ENCODE measurements at places on chromosomes 7 and 10. TPM values are rescaled to one million over a fixed set of nuclear protein-coding genes. Genes with fewer than 3 reads are reported as not detected.
A peak's percentile ranks its signal among the peaks of the same experiment; 100 is the strongest.

GRCh38 chr7:2838873-2839578 lies 5.1 kb downstream of the GNA12 start:
- DNase-seq, result no peak

- no peak for DNase-seq
These were observed 118.2 kb downstream of the CACNA2D1 start for GRCh38 chr7:82325416-82325815.

- DNase-seq, result no peak
These were observed 968 bp downstream of the NOLC1 start for GRCh38 chr10:102153093-102153620.

DNA sequence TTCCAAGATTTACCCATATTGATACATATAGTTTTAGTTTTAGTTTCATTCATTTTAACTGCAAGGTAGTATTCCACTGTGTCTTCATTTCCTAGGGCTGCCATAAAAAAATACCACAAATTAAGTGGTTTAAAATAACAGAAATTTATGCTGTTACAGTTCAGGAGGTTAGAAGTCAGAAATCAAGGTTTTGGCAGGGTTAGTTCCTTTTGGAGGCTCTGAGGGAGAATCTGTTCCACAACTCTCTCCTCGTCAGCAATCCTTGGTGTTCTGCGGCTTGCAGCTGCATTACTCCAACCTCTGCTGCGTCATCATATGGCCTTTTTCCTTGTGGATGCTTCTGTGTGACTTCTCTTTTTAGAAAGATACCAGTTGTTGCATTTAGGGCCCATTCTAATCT lies 176.2 kb downstream of the DNAJC1 start:
- no peak for DNase-seq

GRCh38 chr7:135747366-135747765 lies 1.2 kb downstream of the FAM180A start:
- DNase-seq, result no peak

DNA sequence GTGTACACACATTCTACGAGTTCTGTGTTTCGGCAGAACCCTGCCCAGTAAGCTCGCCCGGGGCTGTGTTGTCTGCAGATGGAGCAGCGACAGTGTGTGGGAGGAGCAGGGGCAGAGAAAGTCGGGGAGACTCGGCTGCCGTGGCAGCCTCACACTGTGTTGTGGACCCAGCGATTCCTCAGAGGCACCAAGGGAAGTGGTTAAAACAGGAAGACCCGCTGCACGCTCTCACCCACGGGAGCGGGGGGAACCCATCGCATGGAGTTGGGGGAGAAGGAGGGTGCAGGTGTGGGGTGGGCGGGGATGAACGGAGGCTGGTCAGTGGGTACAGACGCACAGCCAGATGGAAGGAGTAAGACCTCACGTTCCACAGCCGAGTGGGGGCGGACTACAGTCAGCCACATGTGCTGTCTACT lies 250.2 kb downstream of the ELFN1 start:
- no peak for DNase-seq

- peak; percentile 74 for DNase-seq
These were observed 404.1 kb upstream of the MKI67 start for GRCh38 chr10:128530301-128530700.

DNA sequence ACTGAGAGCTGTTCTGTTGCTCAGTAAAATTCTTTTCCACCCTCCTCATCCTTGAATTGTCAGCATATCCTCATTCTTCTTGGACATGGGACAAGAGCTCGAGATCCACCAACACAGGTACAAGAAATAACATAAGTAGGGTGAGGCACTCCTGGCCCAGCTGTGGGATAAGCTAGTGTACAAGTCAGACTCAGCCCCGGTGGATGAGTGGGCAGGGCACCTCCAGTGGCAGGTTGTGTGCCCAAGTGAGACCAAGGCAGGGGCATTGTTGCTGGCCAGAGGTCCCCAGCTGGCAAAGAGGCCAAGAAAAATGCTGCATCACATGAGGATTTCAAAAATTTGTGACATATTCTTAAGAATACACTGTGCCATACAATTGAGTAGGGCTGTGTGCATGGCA lies 402.0 kb upstream of the ZWINT start:
- DNase-seq, result no peak

DNA sequence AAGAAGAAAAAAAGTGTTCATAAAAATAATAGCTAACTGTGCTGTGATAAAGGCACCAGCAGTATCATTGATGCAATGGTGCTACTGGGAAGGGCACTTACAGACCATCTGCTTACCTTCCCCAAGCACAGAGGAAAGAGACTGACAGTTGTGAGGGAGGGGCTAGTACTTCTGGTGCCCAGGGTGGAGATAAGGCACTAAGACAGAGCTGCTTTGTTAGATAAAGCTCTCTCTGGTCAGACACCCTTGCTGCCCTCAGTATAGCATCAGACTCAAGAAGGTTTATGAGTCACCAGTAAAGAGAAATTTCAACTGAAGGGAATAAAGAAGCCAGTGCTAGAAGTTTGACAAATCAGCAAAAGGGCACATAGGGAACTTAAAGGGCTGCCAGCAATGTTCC lies 325.6 kb downstream of the HPSE2 start:
- no peak for DNase-seq

DNA sequence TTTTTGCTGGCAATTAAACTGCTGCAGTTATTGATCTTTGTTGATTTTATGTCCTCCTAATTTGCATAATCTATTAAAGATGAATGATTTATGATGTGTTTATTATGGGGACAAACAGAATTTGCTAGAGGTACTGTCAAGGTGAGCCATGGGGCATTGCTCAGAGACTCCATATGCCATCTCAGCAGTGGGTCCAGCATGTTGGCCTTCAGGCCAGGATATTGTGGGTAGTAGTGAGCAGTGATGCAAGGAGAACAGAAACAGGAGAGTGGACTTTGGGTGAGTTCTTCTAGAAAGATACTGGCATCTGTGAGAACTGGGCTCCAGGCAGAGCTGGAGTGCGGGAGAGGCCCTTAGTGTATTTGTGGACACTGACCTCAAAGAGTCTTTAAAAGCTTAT lies 65.9 kb downstream of the PAX2 start:
- no peak for DNase-seq

GRCh38 chr7:155181768-155182167 lies 111.6 kb downstream of the HTR5A start:
- DNase-seq, result no peak

GRCh38 chr10:35979116-35979515 lies 337.0 kb upstream of the FZD8 start:
- DNase-seq, result no peak

DNA sequence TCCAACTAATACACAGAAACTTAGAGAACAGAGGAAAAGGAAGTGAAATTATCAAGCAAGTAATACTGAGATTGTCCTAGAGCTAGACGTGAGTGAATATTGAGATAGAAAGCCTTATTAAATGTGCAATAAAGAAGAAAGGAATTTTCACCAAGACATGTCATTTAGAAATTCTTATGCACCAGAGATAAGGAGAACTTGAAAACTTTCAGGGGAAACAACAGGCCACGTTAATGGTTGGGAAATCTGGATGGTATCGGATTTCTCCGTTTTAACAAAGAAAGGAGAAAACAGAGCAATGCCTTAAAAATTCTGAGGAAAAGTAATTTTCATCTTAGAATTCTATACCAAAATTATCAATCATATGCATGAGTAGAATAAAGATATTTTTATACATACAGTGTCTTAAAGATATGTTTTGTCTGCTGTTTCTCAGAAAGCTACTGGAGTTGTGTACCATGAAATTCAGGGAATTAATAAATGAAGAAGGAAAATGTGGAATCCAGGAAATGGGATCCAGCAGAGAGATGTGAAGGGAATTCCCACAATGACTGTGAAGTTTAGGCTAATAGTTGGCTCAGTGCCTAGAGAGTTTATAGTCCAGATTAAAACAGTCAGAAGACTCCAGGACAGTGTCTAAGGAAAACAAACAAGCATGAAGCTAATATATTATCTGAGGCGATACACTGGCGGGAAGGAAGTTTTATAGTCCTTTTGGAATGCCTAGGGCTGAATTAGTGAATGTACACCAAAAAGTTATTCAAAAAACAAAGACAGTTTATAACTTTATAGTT lies 159.5 kb downstream of the PPP1R9A start:
- DNase-seq, result peak; percentile 96

DNA sequence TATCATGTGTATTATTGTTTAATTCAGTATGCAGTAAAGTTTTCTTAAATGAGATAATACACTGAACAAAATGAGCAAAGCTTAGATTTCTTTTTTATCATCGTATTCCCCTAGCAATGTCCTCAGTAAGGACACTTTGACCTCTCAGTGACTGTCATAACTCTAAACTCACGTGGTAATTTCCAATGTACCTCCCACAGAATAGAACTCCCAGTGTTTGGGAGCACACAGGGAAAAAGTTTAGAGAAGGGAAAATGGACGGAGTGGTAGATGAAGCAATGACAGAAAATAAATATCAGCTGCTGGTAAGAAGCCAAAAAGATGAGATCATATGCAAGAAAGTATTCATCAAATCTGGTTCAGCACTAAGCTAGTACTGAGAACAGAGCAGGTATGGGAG lies 758.6 kb upstream of the KCND2 start:
- DNase-seq, result peak; percentile 5

DNA sequence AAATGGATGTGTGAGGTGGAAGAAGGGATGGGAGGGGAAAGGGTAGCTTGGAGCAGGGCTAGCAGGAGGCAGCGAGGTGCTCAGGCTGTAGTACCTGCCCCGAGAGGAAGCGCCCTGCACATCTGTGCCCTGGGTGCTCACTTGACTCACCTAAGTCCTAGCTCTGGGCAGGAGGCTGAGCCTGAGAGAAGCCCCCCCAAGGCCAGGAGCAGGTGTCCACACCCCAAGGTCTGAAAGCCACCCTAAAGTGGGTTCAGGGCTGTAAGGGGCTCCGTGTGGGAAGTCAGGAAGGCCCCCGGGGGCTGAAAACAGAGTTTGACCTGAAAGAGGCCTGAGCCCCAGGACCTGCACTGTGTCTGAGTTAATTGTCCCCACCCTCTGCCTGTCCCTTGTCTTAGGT lies 95.8 kb upstream of the PODXL start:
- no peak for DNase-seq

- DNase-seq, result peak; percentile 50
These were observed 263.0 kb downstream of the GRID1 start for GRCh38 chr10:86103391-86104101.

- DNase-seq, result no peak
These were observed 4.4 kb downstream of the WASL start for GRCh38 chr7:123744416-123744815.

DNA sequence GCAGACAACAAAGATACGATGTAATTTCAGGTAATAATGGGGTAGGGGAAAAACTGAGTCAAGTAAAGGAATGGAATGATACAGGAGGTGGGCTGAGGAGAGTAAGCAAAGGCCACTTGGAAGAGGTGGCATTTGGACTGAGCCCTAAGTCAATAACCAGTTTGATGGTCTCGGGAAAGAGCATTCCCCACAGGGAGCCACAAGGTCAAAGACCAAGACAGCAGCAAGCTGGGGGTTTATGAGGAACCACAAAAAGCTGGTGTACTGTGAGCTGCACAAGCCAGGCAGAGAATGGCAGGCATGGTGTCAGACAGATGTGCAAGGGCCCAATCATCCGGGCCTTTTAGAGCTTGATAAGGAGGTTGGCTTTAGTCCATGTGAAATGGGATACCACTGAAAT lies 98.7 kb downstream of the NOC3L start:
- DNase-seq, result no peak

DNA sequence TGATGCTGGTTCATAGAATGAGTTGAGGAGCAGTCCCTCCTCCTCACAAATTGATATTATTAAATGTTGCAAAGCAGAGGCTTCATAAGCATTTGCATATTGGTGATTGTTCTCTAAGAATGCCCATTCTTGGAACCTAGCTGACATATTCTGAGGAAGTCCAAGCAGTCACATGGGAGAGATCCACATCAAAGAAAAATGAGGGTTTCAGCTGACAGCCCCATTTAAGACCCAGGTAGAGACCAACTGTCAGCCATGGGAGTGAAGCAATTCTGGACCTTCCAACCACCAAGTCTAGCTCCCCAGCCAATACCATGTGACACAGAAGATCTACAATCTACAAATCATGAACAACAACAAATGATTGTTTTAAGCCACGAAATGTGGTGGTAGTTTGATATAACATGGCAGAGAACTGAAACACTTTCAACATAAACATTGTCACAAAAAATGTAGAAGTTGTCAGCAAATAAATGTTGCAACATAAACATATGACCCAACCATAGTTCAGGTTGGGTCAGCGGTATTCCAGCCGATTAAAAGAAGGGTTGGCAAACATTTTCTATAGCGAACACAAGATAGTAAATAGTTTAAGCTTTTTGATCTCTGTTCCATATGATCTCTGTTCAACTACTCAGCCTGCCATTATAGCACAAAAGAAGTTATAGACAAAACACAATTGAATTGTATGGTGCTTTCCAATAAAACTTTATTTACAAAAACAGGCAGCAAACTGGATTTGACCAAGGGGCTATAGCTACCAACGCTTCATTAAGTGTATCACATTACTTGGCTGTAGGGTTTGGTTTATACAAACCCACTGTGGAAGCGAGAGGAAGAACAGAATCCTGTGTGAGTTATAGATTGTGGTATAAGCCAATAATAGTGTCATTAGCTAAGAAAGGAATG lies 41.4 kb upstream of the MPP7 start:
- DNase-seq, result no peak

DNA sequence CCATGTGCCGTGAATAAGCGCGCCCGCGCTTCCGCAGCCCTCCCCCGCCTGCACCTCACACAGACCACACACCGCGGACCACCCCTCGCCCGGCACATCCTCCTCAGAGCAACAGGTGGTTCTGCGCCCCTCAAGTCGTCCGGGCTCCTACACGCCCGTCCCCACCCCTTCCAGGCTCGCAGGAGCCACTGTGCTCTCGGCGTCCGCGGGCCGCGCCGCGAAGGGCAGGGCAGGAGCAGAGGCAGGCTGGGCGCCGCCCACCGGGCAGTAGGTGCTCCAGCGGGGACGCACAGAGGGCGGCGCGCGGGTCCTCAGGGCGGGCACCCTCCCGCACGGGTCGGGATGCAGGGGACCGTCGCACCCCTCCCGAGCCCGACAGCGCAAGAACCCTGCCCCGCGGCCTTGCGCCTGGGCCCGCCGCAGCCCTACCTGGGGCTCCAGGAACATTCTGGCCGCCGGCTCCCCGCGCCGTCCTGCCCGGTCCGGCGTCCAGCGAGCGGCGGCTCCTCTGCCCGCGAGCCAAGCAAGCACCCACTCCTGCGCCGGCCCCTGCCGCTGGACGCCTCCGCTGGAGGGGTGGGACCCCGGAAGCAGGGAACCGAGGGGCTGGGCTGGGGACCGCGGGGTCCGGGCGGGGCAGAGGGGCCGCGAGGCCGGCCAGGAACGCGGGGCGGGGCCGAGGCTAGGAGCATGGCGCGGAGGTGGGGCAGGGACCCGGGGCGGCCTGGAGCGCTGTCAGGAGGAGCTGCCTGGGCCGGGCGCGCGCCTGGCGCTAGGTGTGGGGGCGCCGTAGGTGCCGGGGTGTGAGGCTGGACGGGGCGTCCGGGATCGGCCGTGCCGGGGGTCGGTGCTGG lies 37.4 kb downstream of the RASGEF1A start:
- DNase-seq, result no peak

GRCh38 chr10:95196046-95196445 lies 2.0 kb downstream of the ACSM6 start:
- DNase-seq, result peak; percentile 55

FAM180A gene
- 0.29 TPM for polyA plus RNA-seq

NODAL gene
- 0.18 TPM for polyA plus RNA-seq

PDZD7 gene
- polyA plus RNA-seq, result 6.1 TPM

CYP3A7 gene
- polyA plus RNA-seq, result 3.0 TPM

PTF1A gene
- polyA plus RNA-seq, result not detected

FRAT1 gene
- 2.3 TPM for polyA plus RNA-seq

GPR15LG gene
- not detected for polyA plus RNA-seq

WDR86 gene
- polyA plus RNA-seq, result 11.0 TPM

PSMA2 gene
- 117 TPM for polyA plus RNA-seq

ASIC3 gene
- polyA plus RNA-seq, result 5.7 TPM

TMEM178B gene
- 0.49 TPM for polyA plus RNA-seq

GIMAP8 gene
- 7.5 TPM for polyA plus RNA-seq

NKX1-2 gene
- polyA plus RNA-seq, result not detected

ZP3 gene
- 1.6 TPM for polyA plus RNA-seq

All from muscle of leg (tissue), 16 donors.